Activated T-cell treated with anti-CD3 and anti-CD28 coated beads for 4 hours (primary cell): ENCODE measurements at places on chromosomes 3 and 15.

DNA sequence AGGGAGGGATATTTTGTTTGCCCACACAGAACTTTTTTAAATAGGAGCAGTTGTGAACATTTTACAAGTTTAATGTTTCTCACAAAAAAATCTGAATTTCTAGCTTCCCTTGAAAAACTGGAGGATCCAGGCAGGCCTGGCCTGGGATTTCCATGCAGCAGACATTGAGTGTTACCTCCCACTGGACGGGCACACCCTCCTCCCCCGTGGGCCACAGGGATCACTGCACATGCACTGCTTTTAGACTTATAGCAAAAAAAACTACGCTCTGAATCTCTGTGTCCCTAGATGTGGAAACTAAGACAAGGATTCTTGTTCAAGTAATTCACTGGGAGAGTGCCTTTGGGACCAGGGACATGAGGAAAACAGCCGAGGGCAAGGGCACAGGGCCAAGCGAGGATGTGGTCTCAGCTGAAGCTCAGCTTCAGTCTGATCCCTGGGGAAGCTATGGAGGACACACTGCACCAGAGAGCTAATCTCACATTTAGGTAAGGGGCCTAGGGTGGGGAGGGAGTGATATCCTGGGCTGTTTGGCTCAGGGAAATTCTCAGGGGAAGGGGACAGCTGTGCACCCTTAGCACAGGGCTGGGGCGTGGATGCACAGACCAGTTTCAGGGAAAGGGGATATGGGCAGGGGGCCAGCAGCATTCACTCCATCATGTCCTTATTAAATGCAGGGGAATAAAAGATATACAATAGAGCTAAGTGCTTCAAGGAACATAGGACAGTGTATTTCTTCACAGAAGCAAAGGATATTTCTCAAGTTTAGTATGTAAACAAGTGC is 46.0 kb downstream of the FSIP1 start:
- no peak for DNase-seq

DNA sequence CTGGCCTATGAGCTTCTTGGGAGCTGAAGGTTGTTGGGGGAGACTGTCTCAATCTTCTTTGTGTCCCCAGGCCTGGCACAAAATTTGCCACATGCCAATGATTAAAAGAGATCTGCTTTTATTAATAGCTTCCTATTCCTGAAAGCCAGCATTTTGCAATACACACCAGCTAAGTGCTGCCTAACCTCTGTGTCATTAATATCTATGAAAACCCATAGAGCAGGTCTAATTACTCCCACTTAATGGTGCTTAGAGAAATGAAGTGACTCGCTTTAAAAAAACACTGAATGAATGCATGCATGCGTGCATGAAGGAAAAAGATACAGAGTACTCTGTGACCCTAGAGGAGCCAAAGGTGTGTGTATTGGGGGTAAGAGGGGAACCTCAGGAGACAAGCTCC is 55.0 kb downstream of the SLC6A1 start:
- DNase-seq: no peak

GRCh38 chr3:193021506-193022010 is 103.9 kb upstream of the MB21D2 start:
- no peak for DNase-seq

DNA sequence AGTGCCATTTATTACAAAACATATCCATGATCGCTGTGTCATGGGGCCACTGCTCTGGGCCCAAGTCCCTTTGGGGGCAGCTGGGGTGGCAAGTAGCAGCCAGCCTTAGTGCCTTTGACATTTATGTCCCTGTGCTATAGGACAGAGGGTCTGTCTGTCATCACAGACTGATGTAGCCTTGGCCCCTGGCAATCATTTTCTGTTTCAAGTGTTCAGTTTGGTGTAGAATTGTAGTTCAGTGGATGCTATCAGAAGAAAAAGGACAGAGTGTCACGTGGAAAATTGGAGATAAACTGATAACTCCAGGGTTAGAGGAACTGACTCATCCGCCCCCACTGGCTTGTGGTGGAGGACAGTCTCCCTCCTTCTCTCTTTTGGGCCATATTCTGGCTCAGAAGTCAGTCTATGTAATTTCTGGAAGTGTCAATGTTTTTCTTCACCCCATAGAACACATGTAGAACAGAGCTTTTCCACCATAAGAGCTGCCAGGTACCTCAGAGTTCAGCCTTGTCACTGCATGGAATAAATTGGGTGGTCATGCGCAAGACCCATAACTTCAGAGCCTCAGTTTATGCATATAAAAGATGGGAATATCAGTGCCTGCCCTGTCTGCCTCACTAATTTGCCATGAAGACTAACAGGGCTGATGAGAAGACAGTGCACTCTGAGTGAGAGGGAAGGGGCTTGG is 4.5 kb upstream of the MRPS22 start:
- no peak for DNase-seq

GRCh38 chr15:87672309-87673288 is 583.9 kb downstream of the NTRK3 start:
- DNase-seq: no peak

- DNase-seq: no peak
Observed at GRCh38 chr3:78970656-78971055, 797.1 kb downstream of the ROBO1 start.

DNA sequence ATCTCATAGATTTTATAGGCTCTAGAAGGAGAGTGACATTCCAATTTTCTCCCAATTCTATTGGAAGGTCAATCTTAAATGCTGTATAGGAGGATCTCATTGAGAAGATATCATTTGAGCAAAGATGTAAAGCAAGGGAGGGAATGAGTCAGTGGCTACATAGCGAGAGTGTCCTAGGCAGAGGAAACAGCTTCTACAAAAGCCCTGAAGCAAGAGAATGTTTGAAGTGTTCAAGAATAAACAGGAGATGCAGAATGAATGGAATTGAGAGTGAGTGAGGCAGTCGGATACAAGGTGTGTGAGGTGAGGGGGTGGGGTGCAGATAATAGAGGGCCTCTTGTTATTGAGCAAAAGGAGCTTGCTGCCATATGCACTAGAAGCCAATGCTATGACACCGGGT is 545.9 kb downstream of the IGSF11 start:
- no peak for DNase-seq

DNA sequence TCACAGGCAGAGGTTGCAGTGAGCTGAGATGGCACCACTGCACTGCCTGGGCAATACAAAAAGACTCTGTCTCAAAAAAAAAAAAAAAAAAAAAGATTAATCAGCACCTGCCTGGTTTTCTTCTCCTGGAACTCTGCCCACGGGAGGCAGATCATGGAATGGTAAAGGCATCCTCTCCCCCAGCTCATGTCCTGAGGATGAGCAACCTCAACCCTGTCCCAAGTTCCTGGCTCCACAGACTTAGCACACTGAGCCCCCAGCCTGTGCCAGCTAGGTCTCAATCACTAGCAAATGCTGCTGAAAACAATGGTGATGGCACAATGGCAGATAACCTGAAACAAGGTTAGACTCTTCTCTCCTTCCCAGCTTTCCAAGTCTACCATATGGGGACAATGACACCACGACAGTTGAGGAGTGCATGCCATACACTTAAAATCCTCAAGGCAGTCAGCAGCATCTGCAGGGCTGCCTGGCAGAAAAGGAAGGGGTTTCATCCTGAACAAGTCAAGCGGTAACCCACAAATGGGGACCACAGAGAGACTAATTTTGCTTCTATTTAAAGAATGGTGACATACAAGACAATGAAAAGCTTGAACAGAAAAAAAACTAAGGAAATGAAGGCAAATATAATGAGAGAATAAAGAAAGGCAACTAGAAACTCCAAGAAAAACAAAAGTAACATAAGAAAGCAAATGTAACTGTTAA is 4.8 kb downstream of the CLN6 start:
- no peak for DNase-seq

DNA sequence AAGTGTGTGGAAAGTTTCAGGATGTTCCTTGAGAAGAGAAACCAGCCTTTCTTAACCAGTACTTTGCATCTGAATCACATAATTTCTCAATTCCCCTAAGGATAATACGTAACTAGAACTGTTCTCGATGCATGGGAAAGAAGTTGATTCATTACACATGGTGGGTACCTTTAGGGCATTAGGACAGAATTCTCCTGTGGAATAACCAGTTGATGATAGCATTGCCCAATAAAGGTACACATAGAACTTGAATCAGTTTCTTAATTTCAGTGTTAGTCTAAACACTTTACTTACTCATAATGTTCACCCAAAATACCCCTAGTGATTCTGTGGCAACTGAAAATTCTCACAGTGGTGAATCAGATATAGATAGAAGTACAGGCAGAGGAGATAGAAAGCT is 1030.9 kb downstream of the ROBO1 start:
- no peak for DNase-seq

DNA sequence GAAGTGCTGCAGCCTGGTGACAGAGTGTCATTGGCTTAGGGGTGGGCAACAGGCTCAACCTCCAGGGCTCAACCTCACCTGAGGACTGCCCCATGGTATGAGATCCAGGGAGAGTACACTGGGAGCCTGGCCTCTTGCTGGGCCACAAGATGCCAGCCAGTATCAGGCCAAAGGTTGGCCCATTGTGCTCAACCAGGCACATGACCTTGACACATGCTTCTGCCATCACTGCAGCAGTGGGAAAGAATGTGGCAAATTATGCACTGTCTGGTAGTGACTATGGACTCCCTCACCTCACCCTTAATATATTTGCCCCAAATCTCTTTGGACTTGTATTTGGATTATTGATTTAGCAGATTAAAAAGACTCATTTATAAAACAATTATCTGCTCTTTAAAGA is 233.9 kb upstream of the GOLGA6L4 start:
- no peak for DNase-seq
